Stimulated activated CD4-positive, alpha-beta T cell treated with anti-CD3 and anti-CD28 coated beads, Interleukin-4, amount 100 ng/mL, for 24 hours (primary cell): ENCODE measurements at places on chromosomes 16 and 17.

DNA sequence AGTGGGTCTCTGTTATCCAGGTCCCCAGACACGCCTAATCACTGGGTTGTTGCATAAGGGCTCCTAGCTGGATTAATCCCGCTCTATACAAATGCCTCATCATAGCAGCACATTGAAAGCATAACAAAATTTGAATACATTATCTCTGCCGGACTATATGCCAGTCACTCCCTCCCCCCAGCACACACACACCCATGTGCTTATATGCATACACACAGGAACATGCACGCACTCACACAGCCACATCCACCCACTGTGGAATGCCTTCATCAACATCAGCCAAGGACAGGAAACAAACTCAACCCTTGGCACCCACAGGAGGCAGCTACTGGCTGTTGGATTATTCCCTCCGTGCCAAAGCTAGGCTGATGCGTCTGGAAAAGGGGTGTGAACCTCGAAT, 3.5 kb upstream of the CDH13 start:
- DNase-seq = no peak

DNA sequence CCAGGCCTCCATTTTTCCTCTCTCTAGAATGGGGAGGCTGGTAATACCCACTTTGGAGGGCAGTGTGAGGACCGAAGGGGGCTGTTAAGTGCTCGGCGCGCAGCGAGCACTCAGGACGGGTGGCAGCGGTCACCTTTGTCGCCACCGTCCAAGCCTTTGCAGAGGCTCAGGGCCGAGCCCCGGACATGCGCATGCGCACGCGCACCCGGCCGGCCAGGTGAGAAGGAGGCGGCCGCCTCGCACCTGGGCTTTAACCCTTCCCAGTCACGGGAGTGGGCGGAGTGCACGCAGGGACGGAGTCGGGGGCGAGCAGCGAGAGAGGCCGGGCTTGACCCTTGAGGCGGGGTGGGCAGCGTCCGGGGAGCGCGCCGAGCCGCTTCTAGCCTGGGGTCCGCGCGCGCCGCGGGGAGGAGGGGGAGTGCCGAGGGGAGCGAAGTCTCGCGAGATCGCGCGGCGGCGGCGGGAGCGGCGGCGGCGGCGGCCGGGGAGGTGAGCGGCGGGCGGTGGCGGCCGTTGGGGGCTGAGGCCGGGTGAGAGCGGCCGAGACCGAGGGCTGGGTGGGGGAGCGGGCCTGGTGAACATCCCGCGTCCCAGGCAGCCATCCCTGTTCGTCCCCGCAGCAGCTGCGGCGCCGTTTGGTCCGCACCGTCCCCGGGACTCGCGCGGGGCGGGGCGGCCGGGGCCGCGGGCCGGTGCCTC, at the start of gene MRTFB:
Gene MRTFB, plus strand, starts transcription at position 443 of the 699 bp plus-strand sequence. CDS start 69,288 bp downstream, outside the sequence.
- peak; percentile 77 for DNase-seq

GRCh38 chr16:86984991-86985647, 332.1 kb downstream of the C16orf95 start:
- no peak for DNase-seq

DNA sequence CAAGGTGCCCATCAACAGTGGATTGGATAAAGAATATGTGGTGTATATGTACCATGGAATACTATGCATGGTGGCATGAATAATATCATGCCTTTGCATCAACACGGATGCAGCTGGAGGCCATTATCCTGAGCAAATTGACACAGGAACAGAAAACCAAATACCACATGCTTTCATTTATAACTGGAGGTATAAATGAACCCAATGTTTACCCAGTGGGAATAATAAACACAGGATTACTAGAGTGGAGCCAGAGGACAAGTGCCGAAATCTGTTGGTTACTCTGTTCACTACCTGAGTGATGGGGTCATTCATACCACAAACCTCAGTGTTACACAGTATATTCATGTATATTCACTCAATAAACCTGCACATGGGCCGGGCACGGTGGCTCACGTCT, 125.2 kb downstream of the CDH11 start:
- no peak for DNase-seq

- peak; percentile 41 for DNase-seq
These were observed 856 bp downstream of the DNAJA2 start for GRCh38 chr16:46972429-46973206.

DNA sequence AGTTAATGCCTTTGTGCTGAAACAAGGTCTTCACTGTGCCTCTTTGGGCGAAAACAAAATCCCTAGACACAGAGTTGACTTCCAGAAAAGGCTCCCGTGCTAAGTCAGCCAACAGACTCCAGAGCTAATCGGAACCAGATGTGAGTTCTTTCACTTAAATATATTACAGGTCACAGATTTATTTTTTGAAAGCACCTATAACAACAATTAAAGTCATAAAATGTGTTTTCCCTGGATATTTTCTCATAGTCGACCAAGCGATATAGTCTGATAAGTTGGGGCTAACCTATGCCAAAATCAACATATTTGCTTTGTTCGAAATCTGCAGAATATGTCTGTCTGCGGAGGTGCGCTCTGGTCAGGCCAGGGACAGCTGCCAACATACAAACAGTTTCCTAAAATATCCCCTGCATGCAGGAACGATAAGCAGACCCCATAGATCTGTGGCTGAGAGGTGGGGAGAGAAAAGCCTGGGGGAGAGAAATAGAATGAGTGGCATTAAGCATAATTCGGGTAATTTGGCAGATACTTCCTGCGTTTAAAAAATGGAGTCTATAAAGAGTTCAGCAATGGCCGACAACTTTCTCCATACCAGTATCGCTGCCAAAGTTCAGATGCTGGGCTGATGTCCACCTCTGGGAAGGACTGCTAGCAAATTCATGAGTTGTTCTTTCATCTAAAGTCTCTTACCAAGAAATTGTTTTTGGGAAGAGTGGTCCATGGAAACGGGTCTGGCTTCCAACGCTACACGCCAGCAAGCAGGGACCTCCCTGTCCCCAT, 50.8 kb upstream of the MYH10 start:
- DNase-seq = no peak

DNA sequence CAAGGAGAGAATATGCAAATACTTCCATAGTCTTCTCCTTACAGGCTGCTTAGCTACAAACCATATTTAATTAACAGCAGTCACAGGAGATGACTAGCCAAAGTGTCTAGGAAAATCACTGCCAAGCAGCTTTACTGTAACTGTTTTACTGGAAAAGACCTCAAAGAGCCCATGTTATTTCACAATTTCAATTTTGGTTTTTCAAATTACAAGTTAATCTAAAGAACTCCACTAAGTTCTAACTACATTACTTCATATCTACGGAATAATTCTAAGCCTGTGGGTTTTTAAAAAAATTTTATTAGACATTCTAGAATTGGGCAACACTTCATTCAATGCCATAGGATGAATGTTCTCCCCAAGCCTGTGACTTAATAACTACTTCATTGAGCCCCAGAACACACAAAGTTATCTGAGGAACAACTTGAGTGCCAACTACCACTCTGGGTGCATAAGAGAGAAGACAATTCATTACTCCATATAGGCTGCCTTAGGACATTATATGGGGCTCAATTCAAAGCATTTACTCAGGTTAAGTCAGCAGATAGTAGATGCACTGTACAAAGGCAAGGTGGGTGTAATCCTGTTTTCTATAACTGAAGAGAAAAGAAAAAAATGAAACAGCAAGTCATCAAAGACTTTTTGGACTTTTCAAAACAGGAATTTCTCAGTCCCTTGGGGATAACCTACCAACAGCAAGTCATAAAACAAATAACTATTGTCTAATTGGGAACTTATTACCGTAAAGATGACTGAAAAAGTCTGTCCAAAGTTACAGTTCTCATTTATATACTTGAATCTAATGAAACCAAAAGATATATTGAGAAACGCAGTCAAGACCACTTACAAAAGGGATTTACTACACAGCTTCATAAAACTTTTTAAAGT, 33.0 kb downstream of the STAT3 start:
- no peak for DNase-seq

DNA sequence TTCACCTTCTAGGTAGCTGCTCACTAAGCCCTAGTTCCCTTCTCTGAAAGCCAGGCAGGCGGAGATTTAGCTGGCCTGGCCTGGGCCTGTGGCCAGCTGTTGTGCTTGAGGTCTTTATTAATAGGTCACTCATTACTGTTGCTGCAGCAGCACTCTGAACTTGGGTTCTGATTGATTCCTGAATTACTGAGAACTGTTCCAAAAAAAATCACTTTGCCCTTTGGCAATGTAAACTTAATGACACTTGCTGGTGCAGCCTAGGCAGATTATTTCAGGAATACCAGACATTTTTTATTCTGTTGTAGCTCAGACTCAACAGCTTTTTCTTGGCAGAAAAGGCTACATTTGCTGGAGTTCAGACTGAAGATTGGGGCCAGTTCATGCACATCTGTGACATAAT, 2.7 kb downstream of the TOM1L1 start:
- no peak for DNase-seq

- no peak for DNase-seq
These were observed 45.4 kb downstream of the LAT start for GRCh38 chr16:29030086-29030840.

GRCh38 chr17:80679816-80680215, 135.2 kb downstream of the RPTOR start:
- DNase-seq = no peak

- DNase-seq = no peak
These were observed 1.3 kb upstream of the DNAH2 start for GRCh38 chr17:7715936-7716886.

DNA sequence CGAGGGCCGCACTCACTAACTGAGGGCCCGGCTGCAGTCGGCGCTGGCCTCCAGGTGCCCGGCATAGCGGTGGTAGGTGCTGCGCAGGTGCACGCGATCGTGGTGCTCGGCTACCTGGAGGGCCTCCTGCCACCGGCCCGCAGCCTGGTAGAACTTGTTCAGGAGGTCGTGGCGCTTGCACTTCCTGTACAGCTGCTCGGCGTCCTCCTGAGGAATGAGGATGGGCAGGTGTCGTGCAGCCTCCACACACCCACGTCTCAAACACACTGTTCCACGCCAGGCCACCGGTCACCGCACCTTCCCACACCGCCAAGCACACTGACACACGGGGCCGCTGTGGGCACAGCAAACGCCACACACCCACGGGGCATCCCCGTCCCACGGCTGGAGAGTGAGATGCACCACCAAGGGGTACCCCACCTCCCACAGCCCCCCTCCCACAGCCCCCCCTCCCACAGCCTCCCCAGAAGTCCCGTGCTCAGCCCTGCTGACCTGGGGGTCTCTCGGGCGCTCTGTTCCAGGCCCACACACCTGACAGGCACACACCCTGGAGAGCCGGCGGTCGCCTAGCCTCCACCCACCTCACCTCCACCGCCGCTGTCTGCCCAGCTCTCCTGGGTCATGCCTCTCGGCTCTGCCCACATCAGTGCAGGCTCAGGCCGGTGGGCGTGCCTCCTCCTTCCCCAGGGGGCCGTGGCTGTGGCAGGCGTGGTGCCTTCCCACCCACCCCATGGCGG, 7.4 kb upstream of the TMEM204 start:
- DNase-seq = no peak

DNA sequence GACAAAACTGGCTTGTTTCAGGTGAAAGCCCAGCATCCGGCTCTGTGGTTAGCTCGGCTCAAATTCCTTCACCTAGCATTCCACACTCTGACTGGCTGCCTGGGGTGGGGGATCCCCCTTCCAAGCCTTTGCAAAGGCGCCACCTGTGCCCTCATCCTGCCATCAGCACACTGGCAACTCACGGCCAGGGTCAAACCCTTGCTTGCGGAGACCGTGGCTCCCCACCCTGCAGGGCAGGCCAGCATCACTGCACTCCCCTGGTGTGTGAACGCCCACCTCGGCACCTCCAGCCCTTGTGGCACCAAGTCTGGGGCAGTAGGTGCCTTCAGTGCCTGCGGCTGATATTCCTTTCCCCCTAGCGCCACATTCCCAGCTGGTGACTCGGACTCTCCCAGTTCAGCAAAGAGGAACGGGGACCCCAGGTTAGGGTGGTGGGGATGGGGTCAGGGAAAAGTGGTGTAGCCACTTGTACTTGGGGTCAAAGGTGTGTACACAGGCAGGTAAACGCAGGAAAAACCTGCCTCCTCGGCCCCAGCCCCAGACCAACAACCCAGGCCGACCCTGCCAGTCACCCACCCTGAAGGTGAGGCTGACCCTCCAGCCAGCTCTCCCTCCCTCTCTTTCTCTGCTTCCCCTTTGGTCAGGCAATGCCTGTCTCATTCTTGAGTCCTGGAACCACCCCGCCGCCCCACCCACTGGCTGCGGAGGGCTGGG, 1.1 kb downstream of the FLII start:
- DNase-seq = no peak

DNA sequence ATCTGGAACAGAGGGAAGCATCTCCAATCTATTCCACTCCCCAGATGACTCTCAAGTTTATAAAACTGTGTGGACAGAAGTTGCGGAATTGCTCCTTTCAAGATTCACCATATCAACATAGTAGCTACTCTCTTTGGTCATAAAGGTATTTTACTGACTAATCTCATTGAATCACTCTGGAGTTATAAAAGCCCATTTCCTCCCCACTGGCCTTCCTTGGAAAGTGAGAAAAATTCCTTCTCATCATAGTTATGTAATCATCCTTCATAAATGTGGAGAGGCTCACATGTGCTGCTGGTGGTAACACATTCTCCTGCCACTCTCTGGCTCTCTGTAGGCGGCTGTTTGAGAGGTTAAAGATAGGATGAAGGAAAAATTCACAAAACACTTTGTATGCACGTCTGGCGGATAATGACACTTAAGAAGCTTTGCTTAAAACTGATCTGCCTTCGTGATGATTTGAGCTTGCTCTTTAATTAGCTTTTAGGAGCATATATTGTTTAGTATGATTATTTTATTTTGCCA, 1034.0 kb upstream of the EEF2KMT start:
- DNase-seq = no peak
